ENCODE measurements at places on chromosomes 5 and 9.

- no peak for DNase-seq
These were observed 101.0 kb downstream of the PIP5K1B start for GRCh38 chr9:68805890-68806517.

- no peak for DNase-seq
These were observed 1.5 kb downstream of the WHRN start for GRCh38 chr9:114503522-114504340.

- no peak for DNase-seq
These were observed at the start of gene CARD6 for GRCh38 chr5:40841068-40841805. Gene CARD6 (plus strand): TSS chr5:40841367. CDS start chr5:40841383, 16 bp downstream.

- DNase-seq = no peak
These were observed 11.7 kb upstream of the FGF1 start for GRCh38 chr5:142697356-142698255.

GRCh38 chr5:83562791-83563557 is 91.4 kb downstream of the VCAN start:
- no peak for DNase-seq

GRCh38 chr5:96919754-96920197 is 16.1 kb upstream of the LNPEP start:
- DNase-seq = no peak

GRCh38 chr5:172743112-172743959 is 27.7 kb downstream of the DUSP1 start:
- DNase-seq = no peak

GRCh38 chr9:127711226-127711701 is 4.2 kb downstream of the PTRH1 start:
- DNase-seq = no peak

- DNase-seq = no peak
These were observed 428.4 kb upstream of the MPDZ start for GRCh38 chr9:13707612-13708576.

DNA sequence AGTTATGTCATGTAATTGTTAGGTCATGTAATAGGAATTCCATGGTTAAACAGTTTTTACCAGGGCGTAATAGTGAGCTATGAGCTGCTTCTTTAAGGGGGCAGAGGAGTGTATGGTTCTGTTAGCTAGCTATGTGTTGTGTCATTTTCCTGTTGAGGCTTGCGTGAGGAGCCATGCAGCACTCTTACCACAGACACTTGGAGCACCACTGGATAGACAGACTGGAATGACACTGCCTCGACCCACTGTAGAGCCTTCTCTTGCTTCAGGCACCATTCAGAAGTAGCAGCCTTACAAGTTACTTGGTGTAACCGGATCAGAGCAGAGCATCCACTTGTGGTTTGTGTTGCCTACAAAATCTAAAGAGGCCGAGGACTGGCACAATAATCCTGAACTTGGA is 28.3 kb upstream of the STOM start:
- DNase-seq = no peak

- no peak for DNase-seq
These were observed 256.8 kb upstream of the GRAMD2B start for GRCh38 chr5:126166368-126166767.

DNA sequence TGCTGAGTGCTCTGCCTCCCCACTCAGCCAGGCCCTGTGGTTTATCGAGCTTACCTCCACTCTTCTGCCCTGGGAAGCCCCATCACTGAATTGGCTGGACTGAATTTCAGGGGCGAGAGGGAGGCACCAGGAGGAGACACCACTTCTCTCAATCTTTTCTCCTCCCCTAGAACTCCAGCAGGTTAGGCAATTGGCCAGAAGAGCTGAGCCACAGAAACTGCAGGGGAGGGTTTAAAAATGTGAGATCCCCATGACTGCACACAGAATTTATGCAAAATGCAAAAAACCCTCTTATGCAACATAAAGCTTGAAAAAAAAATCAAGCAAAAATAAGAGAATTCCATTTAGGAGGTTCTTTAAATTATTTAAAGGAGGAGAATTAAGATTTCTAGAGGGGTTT is 29.9 kb downstream of the TUT7 start:
- DNase-seq = no peak

DNA sequence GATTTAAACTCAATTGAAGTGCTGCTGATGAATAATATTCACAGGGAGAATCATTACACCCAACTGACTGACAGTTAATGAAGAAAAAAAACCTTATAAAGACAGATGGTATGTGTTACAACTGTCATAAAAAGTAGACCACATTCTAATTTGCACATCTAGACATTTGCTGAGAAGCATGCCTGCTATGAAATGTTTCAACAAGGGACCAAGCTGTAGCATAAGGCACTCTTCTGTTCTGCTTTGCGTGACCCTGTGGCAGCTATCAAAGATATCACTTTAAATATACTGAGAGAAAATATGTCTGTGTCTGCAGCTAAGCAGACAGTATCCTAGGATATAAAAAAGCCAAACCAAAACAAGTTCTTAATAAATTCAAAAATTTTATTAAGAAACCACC is 153.7 kb downstream of the TMEM232 start:
- no peak for DNase-seq

GRCh38 chr5:120684749-120685415 is 220.8 kb downstream of the PRR16 start:
- no peak for DNase-seq

DNA sequence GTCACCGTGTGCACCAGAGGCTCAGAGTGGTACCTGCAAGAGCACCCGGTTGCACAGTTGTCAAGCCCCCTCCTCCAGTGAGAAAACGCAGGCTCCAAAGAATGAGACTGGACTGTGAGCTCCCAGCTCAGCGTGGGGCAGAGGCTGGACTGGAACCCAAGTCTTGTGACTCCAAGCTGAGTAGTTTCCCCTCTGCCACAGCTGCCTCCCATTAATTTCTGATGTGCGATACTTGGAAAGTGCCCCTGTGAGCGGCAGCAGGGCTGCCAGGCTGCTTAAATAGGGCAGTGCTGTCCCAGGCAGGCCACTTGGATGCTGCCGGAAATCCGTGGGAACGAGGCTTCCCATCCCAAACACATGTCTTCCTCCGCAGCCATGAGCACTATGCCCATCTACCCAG is 62.2 kb upstream of the ANGPTL2 start:
- DNase-seq = no peak

GRCh38 chr9:135269912-135270830 is 182.7 kb downstream of the OLFM1 start:
- DNase-seq = no peak

DNA sequence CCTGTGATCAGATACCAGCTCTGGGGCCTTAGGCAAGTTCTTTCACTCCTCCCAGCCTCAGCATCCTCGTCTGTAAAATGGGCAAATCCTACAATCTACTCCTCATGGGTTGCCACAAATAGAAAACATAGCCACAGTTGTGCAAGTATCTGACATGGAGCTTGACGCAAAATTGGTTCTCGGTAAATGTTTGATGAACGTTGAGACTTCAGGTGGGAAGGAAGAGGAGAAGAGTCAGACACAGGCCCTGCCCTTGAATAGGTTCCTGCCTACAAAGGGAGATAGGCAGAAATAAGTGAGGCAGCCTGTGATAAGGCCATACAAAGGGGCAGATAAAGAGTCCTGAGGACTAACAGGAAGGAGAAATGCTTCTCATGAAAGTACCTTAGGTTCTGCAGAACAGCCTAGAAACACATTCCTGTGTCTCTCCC is 26.1 kb upstream of the CPEB4 start:
- no peak for DNase-seq

- no peak for DNase-seq
These were observed 23.4 kb downstream of the UBLCP1 start for GRCh38 chr5:159286420-159287035.

All from stimulated activated CD4-positive, alpha-beta T cell treated with anti-CD3 and anti-CD28 coated beads, Interleukin-4, amount 100 ng/mL, for 1 hour (primary cell).